T-cell (primary cell): ENCODE measurements at places on chromosomes 11 and 22. TPM values are rescaled to one million over a fixed set of nuclear protein-coding genes. Genes with fewer than 3 reads are reported as not detected.
A peak's percentile ranks its signal among the peaks of the same experiment; 100 is the strongest.

DNA sequence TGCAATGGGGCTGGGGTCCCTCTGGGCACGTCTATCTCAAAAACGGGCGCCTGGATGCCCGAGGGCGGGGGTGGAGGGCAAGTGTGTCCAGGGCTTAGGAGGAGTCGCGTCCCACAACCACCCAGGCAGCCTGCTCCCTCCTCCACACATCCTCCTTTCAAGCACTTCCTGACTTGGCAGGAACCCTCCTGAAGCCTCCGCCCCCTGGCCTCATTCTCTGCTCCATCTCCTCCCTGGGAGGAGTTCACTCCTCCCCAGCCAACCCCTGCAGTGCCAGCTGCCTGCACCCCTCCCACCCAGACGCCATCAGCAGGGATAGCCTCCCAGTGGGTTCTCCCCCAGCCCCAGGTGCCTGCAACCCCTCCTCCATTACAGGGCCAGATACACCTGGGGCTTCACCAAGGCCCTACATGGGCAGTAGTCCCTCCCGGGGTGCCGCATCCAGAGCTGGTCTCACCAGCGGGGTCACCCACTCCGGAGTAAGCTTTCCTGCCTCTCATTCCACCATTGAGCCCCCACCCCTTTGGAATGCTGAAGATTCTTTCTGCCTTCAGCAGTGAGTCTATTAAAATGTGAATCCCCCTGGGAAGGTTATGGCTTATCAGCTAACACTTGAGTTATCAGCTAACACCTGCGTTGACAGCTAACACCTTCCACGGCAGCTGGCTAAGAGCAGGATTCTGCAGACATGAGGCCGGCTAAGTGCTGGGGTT lies 24.4 kb downstream of the RTN4R start:
- DNase-seq = peak; percentile 44

DNA sequence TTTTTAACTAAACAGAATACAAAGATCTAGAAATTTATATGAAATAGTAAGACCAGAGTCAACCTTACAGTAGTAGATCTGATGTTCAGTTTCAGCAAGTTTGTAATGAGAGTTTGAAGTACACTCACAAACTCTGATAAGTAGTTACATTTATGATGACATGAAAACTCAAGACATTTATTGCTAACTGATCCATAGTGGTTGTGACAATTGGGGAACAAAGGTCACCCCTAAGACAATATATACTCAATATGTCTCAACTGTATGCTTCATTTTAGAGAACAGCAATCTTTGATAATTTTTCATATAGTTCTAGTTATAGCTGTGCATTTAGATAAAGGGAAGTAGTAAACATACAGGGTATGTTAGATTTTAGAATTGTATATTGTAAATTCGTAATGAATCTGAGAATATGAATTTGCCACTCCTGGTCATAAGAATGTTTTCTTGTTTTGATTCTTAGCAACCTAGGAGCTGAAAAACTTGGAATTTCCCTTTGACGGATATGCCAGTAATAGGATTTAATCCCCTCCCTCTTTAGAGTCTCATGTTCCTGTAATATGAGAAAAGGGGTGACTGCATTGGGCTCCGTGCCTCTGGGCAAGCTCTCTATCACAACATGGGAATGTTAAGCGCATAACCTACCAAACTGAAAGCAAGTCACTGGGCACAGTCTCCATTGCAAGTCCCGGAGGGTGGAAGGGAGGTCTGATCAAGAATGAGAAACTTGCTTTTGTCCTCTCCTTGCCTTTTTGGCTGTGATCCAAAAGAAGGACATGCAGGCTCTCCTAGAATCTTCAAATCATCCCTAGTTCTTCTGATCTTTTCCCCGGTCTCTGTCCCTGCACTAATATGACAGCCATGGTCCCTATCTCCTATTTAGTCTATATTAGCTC lies 11.4 kb downstream of the OR10D3 start:
- DNase-seq = no peak

DNA sequence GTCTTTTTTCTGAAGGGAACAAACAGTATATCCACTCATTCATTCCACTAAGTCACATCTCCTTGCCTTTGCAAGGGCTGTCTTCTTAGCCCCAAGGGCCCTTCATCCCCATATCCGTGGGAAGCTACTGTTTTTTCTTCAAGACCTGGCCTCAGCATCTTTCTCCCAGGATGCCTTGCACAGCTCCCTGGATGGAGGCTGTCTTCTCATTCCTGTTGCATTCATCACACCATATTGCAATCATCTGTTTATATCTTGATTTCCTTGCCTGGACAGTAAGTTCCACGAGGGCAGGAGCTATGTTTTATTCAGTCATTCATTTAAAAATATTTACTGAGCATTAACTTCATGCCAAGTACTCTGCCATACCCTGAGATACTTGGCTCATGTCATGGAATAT lies 29.3 kb upstream of the NECTIN1 start:
- no peak for DNase-seq

GRCh38 chr11:16167706-16168487 lies 188.4 kb downstream of the SOX6 start:
- DNase-seq = no peak

- no peak for DNase-seq
Observed at GRCh38 chr22:35275580-35275979, 18.3 kb downstream of the HMGXB4 start.

- no peak for DNase-seq
Observed at GRCh38 chr11:67349036-67349435, 4.3 kb downstream of the POLD4 start.

DNA sequence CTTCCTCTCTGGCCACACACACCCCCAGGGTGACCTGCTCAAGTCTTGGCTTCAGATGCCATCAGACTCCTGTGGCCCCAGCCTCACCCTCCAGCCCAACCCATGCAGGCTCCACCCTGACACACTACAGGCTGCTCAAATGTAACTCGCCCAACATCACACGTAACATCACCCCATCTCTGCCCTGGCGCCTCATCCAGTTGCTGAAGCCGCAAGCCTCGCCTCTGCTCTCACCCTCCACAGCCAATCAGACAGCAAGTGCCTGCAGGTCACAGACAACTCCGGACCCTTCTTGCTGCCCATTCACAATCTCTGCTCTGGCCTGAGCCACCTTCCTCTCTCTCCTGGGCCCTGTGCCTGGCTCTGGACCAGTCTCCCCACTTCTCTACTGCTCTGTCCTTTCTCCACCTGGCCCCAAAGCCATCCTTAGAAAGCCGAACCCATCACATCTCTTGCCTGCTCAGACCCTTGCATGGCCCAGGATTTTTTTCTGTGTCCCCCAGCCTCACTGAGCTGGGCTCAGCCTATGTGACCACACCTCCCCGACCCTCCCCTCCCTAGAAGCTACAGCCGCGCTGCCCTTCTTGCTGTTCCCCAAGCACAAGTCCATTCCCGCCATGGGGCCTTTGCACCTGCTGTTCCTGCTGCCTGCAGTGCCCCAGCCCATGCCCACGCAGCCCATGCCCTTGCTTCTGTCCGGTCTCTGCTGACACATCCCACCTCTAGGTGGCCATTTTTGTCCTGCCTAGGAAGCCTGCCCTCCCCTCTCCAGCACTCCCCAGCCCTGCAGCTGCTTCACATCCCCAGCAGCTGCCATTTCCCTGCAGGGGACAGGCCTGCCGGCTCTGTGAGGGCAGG lies 333.9 kb downstream of the CTTN start:
- DNase-seq = no peak

CEP126 gene
- total RNA-seq = 1.6 TPM

DNA sequence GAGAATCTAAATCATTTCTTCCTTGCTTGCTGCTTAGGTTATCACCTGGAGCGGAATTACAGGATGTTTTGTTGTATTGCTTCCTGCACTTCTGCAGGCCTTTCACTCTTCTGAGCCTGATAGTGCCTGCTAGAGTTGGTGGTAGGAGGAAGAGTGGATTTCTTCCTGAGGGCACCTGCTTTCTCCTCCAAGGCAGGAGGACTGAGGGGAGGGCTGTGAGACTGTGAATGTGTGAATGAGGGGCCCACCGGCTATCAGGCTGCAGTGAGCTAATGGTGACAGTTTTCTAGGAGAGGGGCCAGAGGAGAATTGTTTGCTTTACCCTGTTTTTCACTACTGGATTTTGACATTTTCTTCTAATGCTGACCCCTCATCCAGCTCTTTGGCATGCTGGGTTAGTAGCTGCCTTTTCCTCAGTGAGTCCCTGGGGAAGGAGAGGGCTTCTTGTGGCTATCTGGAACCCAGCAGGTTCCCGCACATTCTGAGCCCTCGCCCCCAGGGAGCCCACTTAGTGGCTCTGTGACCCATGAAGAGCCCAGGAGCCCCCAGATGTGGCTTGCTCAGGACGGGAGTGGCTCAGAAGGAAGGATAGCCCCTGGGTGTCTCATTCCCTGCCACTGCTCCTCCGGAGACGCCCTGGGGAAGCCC lies 39.1 kb downstream of the DIXDC1 start:
- no peak for DNase-seq

DNA sequence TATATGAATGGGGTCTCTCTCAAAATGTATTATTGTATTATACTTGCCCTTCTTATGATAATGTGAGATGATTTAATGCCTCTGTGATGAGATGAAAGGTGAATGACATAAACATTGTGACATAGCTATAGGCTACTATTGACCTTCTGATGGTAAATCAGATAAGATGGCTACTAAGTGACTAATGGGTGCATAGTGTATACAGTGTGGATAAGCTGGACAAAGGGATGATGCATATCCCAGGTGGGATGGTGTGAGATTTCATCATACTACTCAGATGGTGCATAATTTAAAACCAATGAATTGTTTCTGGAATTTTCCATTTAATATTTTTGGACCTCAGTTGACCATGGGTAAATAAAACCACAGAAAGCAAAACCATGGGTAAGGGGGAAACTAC lies 243.5 kb downstream of the SBF2 start:
- no peak for DNase-seq

GRCh38 chr11:132531921-132532320 lies 1000.4 kb downstream of the OPCML start:
- DNase-seq = no peak

GRCh38 chr11:20126724-20127123 lies 33.6 kb downstream of the DBX1 start:
- DNase-seq = no peak

GRCh38 chr22:20985720-20986119 lies 3.6 kb downstream of the LZTR1 start:
- no peak for DNase-seq
